ENCODE measurements at places on chromosomes 7 and 10.
A peak's percentile ranks its signal among the peaks of the same experiment; 100 is the strongest.

- DNase-seq = no peak
These were observed 24.7 kb downstream of the PSPH start for GRCh38 chr7:56026538-56026937.

DNA sequence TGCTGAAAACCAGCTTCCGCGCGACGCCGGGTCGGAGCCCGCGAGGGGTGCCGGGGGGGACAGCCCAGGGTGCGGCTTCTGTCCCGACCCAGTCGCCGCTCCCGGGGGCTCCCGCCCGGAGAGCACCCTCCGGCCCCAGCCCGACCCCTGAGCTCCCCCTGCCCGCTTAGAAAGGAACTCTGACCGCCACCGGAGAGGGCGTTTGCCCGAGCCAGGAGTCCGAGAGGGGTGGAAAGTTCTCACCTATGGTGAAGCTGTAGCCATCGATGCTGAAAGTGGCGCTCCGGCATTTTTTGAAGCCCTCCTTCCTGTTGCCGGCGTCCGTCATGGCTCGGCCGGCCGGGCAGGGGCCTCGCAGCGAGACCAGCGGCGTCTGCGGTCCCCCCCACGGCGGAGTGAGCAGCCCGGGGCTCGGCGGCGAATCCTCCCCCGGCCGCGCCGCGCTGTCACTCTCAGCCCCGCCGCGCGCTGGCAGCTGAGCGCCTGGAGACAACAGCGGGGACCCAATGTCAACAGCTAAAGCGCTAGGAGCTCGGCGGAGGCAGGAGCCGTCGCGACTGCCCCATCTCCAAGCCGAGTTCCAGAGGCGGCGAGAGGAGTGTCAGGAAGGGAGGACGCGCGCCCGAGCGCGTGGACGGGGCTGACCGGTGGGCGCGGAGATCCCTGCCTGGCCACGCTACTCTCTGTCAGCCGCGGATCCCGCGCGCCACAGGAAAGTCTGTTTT, 191.6 kb downstream of the LSM5 start:
- DNase-seq = peak; percentile 26

DNA sequence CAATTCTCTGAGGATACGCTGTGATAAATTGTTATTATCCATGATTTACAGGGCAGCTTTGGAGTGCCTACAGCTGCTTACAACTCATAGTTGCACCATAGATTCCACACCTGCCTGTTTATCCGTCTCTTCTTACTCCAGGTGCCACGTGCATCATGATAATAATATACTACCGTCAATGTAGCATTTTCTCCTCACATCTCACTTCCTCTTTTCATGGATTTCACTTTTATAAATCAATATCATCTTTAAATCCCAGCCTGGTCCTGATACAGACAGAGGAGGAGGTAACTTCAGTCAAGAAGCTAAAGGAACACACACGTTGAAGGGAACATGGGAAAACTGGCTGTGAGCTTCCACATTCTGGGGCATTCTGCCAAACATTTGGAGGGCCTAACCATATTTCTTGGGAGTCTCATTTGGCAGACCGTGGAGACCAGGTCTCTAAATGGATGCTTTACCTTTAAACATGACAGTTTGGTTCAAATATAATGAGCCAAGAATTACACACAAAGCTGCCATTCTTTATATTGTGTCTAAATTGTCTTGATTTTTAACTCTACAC, 2.4 kb downstream of the CH25H start:
- no peak for DNase-seq

- DNase-seq = no peak
These were observed 61.8 kb downstream of the LRRC17 start for GRCh38 chr7:102974366-102975236.

- no peak for DNase-seq
These were observed 125.7 kb upstream of the CXCL12 start for GRCh38 chr10:44510379-44511115.

- no peak for DNase-seq
These were observed 87.6 kb downstream of the CARD11 start for GRCh38 chr7:2956076-2956475.

GRCh38 chr7:44377134-44377463, 51.7 kb upstream of the CAMK2B start:
- DNase-seq = no peak

GRCh38 chr7:29877196-29877595, 70.9 kb downstream of the WIPF3 start:
- DNase-seq = no peak

DNA sequence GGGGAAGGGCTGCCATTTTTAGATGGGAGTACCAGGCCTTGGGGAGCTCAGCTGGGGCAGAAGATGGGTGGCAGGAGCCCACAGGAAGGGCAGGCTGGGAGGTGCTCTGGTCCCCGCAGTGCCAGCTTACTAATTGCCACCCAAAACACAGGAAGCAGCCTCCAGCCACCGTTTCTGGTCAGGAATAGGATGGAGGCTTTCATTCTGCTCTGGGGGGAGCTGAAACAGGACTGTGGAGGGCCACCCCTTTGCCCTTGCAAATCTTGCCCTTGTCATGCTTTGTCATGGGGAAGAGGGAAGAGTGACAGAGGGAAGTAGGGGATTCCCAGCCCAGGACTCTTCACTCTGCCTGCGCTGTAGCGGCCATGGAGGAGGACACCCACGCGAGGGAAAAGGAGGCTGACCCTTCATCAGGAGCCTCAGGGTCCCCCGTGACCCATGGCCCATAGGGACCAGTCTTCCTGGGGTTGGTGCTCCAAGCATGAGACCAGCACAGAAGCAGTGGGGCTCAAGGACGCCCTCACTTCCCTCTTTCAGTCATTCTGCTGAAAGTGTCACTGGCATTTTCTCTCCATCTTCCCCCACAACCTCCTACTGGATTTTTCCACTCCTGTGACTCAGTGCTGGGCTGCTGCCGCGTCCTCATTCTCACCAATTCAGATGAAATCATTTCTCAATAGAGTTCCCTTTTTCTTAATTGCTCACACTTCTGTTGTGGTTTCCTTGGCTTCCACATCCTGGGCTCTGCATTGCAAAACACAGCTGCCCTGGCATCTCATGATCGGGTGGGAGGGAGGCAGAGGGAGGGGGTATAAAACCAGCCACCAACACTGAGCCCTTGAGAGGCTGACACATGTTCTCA, 61.9 kb downstream of the MKI67 start:
- no peak for DNase-seq

DNA sequence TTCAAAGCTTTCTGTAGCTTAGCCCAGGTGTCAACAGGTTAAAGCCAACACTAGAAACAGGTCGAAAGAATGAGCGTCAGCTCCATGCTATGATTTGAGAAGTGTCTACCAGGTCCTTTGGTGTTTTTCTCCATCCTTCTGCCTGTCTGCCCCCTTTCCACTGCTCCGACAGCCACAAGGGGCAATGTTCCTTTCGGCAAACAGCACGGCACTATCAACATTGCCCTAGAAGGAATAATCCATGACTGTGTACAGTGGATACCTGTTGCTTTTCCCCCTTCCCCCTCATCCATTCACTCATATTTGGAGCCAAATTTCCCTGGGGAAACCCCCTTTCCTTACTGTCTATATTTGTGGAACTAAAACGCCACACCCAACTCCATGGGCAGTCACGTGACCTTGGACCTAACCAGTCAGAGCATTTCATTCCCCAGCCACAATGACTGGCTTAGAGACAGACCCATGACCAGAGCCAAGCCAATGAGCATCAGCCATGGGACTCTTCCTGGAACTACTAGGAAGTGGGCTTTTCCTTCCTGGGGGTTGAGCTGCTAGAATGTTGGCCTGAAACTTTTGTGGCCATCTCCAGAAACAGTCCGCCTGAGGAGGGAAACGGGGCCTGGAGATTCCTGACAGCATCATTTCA, 51.5 kb downstream of the AFAP1L2 start:
- no peak for DNase-seq

- no peak for DNase-seq
These were observed 45.1 kb downstream of the TMEM60 start for GRCh38 chr7:77753173-77753572.

DNA sequence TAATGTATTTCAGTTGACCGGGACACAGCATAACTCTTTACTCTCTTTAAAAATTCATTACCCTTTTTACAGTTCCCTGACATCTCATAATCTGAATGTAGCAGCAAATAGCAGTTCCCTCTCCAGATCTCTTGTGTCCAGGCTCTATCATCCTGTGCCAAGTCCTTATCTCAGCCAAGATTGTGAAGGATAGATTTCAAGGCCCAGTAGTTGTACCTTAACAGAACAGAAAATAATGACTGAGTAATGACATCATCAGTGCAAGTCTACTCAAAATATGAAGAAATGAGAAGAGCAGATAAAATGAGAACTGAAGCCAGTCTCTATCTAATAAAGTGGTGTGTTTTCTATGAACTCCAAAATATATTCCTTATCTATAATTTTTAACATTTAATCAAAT, 92.6 kb downstream of the TFEC start:
- DNase-seq = no peak

DNA sequence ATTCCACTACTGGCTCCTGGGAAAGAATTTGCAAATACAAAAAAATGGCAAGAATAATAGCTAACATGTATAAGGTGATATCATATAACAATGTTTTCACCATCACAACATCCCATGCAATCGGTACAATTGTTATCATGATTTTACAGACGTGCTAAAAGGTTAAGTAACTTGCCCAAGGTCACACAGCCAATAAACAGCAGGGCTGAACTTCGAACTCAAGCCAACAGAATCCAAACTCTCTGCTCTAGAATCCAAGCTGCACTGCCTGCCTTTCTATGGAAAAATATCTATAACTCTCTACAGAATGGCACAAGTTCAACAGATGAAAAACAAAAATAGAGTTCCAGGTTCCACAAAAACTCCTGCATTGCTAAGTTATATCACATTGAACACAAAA, 160.9 kb downstream of the PARD3 start:
- DNase-seq = no peak

DNA sequence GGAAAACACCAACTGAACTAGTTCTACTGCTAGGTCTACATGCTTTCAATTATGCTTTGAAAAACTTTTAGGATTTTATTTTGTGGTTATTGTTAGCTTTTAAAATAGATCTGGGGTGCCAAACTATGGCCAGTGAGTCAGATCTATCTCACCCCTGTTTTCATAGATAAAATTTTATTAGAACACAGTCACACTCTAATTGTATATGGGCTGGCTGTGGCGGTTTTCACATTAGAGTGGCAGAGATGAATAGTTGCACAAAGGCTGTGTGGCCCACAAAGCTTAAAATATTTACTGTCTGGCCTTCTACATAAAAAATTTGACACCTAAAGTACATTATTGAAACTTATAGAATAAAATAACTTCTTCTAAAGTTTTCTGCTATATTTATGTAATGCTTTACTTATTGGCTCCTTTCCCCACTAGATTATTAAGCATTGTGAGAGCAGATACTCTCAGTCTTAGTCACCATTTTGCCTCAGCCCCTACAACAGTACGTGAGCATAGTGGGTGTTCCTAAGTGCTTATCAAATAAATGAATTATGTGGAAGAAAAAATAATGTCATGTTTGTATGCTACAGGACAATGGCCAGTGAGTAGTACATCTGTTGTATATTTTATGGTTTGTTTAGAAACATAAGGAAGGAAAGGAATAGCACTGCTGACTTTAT, 5.4 kb upstream of the SUV39H2 start:
- DNase-seq = no peak

- no peak for DNase-seq
These were observed 94.1 kb upstream of the ZNF800 start for GRCh38 chr7:127486654-127487053.

GRCh38 chr10:132924046-132924952, 18.1 kb downstream of the CFAP46 start:
- no peak for DNase-seq

DNA sequence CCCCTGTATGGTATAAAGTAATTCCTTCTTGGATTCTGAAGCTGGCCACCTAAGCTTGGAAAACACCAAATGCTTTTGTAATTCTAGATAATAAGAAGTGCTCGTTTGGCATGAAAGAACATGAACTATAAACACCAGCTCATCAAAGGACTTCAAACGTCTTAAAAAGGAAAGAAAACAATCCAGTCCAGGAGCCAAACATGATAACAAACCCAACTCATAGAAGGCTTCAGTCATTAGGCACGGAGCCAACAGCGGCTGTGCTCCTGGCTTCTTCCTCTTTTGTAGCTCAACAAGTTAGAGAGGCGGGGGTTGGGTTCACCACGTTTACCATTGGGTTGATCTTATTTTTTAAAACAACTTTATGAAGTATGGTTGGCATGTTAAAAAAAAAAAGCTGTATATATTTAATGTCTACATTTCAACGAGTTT, 56.4 kb upstream of the ECHDC3 start:
- DNase-seq = peak; percentile 67

DNA sequence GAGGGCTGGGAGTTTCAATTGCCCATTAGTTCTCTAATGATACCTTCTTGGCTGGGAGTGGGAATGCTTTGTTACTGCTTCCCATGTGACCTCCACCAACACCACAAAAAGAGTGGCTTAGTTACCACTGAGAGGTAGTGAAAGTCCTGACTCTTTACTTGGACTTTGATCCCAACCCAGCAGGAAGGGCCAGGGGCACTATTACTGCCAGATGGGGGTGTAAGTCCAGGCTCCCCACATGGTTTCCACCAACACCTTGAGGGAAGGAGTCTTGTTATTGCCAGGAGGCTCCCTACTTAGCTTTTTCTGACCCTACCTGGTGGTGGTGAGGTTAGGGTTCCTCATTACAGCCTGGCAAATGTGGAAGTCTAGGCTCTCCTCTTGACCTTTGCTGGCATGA, 11.4 kb downstream of the GGCT start:
- no peak for DNase-seq

DNA sequence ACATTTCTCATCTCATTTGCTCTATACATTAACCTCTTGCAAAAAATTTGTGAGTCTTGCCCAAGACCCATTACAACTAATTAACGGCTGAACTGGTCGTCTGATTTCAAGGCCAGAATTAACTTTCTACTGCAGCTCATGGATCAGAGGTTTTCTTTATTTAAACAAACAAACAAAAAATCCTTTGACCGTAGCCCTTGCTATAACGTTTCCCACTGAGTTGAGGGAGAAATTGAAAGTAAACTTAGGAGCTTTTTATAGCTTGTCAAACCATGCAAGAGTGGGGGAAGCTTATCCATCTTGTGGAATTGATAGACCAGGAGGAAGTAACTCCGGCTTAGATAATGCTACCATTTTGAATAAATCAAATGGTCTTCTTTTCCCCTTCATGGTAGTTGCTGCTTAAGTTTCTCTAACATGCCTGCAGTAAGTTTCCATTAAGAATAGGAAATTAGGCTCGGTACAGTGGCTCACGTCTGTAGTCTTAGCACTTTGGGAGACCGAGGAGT, 3.3 kb downstream of the SRGN start:
- no peak for DNase-seq

DNA sequence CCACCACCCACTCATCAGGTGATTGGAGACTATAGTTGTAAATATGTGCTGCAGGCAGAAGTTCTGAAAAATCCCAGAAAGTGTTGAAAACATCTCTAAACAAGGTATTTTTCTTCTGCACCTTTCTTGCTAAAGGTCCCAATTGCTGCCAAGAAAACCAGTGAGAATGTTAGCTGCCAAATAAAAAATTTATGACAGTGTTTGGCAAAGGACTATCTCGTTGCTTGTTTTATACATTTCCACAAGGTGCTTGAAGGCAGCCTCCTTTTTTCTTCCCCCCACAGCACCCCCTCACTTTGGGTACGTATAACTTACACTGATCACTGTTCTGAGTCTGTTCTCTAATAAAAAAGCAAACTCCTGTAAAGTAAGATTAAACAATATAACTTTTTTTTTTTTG, 158.6 kb upstream of the TCF7L2 start:
- DNase-seq = no peak

Measured in left kidney (tissue), 8 donors.